ENCODE measurements at places on chromosomes 12 and 14.

GRCh38 chr12:93208011-93208410 is 169.7 kb upstream of the NUDT4 start:
- no peak for DNase-seq

- DNase-seq, result no peak
Observed at GRCh38 chr14:99559286-99559990, 44.6 kb downstream of the CCDC85C start.

- DNase-seq, result no peak
Observed at GRCh38 chr12:61780435-61780834, 479.8 kb upstream of the USP15 start.

DNA sequence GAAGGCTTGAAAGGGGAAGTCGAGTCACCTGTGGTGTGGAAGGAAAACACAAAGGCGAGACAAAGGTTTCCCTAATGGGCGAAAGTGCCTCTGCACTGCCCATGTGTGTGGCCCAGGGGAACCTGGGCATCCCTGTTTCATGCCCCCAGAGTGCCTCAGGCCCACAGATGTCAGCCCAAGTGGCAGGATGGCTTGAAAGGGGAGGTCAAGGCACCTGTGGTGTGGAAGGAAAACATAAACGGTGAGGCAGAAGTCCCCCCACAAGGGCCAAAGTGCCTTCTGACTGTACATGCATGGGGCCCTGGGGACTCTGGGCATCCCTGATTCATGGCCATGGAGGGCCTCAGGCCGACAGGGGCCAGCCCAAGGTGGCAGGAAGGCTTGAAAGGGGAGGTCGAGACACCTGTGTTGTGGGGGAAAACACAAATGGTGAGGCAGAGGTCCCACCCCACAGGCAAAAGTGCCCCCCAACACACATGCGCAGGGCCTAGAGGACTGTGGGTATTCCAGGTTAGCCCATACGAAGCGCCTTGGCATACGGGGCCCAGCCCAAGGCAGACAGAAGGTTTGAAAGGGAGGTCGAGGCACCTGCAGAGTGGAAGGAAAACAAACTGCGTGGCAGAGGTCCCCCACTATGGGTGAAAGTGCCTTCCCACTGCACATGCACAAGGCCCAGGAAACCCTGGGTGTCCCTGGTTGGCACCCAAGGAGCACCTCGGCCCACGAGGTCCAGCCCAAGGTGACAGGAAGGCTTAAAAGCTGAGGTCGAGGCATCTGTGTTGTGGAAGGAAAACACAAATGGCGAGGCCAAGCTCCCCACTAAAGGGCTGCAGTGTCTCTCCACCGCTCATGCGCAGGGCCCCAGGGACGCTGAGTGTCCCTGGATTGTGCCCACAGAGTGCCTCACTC is 382.3 kb downstream of the ALG10 start:
- DNase-seq, result peak; percentile 2

DNA sequence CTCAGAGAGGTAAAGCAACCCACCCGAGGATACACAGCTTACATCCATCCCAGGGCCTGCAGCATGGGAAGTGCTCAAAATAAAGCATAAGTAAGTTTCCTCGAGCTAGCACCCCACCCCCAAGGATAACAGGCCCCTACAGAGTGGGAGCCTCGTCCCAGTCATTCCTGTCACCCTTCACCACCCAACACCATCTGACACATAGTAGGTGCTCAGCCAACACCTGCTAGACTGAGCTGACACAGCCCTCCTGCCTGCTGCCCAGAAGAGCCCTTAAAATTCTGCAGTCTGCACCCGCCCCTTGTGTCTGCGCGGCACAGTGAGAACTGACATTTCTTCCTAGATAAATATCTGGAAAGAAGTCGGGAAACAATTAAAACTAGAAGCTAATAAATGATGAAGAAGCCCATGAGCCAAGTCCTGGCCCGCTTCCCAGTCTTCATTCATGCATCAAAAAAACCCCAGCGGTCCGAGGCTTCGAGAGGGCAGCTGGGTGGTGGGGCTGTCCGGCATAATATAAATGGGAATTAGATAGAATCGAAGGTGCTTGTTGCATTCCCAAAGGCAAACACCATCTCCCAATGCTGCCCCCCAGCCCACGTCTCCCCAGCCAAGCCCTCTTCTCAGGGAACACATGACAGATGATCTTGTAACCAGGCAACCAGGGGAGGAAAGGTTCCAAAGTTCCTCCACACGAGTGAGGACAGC is 76.2 kb downstream of the BCL11B start:
- DNase-seq, result no peak

- no peak for DNase-seq
Observed at GRCh38 chr12:116707751-116708150, 30.1 kb downstream of the SPRING1 start.

GRCh38 chr12:5391653-5392052 is 40.3 kb upstream of the NTF3 start:
- DNase-seq, result no peak

GRCh38 chr14:25150934-25151790 is 101.2 kb upstream of the STXBP6 start:
- no peak for DNase-seq

GRCh38 chr12:122732170-122732569 is 1.5 kb upstream of the HCAR1 start:
- DNase-seq, result no peak

DNA sequence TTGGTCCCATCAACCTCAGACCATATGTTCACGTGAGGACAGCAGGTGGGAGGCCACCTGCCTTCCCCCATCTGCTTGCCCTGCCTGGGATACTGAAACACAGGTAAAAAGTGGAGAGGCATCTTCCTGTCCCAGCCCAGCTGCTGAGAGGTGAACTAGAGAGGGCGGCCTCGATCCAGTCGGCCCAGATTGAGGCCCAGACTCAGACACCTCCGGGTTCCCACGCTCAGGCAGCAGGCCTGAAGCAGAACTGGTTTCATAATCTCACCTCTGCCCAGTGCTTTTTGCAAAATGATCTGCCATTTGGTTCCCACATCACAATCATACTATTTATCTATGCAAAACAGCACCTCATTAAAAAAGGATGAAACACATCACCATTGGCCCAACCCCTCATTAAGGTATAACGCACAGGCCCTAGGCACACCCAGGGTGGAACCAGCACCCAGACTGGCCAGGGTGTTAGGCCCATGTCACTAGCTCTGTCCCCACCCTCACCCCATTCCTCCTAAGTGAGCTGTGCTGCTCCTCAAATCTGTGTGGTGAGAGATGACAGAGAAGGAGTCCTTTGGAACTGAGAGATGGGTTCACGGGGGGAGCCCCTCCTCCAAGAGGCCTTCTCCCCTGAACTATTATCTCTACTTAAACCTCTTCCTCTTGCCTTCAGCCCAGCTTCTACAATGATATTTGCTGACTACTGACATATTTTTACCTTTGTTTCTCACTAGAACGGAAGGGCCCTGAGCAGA is 81.1 kb downstream of the ZFP36L1 start:
- DNase-seq, result no peak

DNA sequence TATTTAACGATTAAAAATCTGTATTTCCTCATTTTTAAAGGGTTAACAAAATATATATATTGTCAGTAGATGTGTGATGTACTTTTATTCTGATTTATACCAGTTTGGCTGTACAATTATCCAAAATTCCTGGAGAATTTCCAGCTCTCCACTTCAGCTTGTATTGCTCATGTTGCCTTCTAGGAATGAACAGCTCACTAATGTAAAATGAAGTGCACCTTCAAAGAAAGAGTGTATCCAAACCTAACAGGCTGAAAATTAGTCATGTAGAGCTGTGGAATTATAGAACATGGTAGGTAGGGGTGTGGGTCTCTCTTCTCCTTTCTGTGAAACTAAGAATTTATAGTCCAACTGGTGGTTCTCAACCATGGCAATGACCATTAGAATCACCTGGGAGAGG is 362.0 kb downstream of the ETNK1 start:
- DNase-seq, result no peak

DNA sequence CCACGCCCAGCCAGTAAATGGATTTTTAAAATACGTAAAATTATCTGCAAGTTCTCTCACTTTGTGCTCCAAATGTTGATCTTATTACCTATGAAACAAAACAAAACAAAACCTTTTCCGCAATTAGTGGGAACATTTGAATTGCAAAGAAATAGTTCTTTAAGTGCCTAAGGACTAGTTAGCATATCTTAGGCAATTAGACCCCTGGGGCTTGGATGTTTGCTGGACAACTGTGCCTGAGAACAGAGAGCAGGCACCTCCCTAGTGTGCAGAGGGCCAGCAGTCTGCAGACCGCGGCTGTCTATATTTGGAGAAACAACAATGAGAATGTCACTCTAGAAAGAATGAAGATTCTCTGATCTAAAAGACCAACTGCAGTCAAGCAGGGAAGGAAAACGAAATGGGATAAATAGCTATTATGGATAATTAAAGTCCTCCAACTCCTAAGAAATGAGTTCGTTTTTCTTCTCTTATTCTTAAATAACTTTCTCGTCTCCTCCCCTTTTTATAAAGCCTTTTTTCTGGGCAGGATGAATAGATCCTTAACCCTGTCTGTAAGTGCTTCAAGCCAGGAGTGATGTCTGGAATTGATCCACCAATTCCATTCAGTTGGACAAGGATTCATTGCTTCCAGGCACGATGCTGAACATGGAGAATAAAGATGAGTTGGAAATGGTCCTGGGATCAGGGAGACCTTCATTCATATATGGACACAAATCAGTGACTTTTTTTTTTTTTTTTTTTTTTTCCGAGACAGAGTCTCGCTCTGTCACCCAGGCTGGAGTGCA is 16.2 kb downstream of the SLC17A8 start:
- peak; percentile 24 for DNase-seq

DNA sequence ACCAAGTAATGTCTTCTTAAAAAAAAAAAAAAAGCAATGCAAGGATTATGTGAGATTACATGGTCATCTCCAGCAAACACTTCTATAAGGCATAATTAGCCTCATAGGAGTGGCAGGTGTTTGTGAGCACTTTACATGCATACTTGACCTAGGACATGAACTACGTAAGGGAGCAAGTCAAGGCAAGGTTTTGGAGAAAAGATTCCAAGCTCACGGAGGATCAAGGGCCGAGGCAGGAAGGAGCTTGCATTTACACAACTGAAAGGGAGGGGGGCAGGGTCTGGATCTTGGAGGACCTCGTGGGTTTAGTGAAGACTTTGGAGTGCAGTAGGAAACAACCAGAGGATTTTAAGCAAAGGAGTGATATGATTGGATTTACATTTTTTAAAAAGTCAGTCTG is 112.5 kb downstream of the CCER1 start:
- no peak for DNase-seq

- no peak for DNase-seq
Observed at GRCh38 chr14:66281036-66281776, 205.0 kb upstream of the CCDC196 start.

- peak; percentile 22 for DNase-seq
Observed at GRCh38 chr12:93376436-93377251, 1.1 kb upstream of the NUDT4 start.

DNA sequence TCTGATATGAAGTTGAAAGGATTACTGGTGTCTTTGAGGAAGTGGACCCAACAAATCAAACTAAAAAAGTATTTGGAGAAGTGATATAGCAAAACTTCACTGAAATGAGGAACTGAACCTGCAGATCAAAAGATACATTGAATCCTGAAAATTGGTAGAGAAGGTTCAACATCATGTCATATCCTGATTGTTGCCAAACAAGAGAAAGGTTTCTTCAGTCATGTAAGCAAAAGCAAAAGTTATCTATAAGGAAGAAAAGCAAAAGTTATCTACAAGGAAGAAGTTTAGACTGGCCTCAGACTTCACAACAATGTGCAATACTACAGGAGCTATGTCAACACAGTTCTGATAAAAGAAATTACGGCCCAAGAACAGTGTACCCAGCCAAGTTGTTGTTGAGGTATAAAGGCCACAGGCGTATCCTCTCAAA is 142.7 kb downstream of the RAD51B start:
- no peak for DNase-seq

- no peak for DNase-seq
Observed at GRCh38 chr14:67555518-67556090, 22.5 kb downstream of the PLEKHH1 start.

- no peak for DNase-seq
Observed at GRCh38 chr12:29516431-29516875, 19.0 kb upstream of the OVCH1 start.

- DNase-seq, result no peak
Observed at GRCh38 chr14:31566456-31566855, 5.3 kb downstream of the NUBPL start.

GRCh38 chr12:27631365-27631764 is 64.9 kb upstream of the REP15 start:
- DNase-seq, result no peak

DNA sequence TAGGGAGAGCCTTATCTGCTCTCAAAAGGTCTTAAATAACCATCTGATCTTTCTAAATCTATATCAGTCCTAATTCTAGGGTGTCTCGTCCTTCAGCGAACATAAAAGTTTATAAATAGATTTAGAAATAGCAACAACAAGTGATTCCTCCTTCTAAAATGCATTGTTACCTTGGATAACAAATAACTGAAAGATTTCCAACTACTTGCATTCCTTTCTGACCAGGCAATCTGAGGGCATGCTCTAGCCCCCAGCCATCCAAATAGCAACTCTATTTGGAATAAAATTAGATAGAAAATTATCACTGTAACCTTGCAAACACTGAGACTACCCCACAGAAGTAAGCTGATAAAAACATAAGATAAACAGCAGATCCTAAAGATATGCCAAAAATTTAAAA is 21.8 kb upstream of the KRR1 start:
- DNase-seq, result no peak

DNA sequence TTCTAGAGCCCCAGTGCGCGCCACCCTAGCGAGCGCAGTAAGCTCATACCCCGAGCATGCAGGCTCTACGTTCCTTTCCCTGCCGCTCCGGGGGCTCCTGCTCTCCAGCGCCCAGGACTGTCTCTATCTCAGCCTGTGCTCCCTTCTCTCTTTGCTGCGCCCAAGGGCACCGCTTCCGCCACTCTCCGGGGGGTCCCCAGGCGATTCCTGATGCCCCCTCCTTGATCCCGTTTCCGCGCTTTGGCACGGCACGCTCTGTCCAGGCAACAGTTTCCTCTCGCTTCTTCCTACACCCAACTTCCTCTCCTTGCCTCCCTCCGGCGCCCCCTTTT is 791 bp downstream of the TMEM233 start:
- peak; percentile 34 for DNase-seq

- no peak for DNase-seq
Observed at GRCh38 chr14:64656986-64657385, 47.2 kb upstream of the PLEKHG3 start.

Data from glutamatergic neuron (in vitro differentiated cells).